ENCODE measurements at places on chromosomes 5 and 9. TPM values are rescaled to one million over a fixed set of nuclear protein-coding genes. Genes with fewer than 3 reads are reported as not detected.

The LCN1 gene
- not detected for polyA plus RNA-seq

GRCh38 chr5:164505791-164506190 is 1000.4 kb downstream of the MAT2B start:
- DNase-seq, result no peak

DNA sequence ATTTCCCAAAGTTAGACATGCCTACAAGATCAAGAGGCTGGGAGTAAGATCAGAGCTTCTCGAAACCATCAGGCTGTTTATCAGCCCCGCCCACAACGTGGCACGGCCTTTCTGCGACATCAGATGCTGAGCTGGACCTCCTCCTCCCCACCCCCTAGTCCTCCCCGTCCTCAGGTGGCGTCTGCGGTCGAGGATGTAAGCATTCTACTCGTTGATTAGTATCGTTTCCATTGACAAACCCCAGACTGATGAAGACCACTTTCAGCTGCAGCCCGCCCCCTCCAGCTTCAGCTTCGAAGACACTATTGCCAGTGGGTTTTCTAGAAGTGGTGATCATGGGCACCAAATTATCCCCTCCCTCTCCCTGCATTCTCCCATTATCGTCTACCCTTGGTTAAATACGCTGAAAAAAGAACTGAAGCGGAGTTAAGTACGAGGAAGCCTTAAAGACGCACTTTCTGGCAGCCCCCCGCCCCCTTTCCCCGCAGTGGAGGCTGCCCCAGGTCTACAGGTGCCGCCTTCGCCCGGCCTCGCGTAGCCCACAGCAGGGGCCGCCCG is 1.1 kb downstream of the PPIC start:
- no peak for DNase-seq

GRCh38 chr5:173172166-173172565 is 27.8 kb downstream of the BNIP1 start:
- no peak for DNase-seq

The BHMT gene
- polyA plus RNA-seq, result 348 TPM

- no peak for DNase-seq
Measured at GRCh38 chr9:130912932-130913598, 16.5 kb upstream of the QRFP start.

- no peak for DNase-seq
Measured at GRCh38 chr9:129761901-129762369, 9.1 kb upstream of the PTGES start.
